Mammary epithelial cell (primary cell): ENCODE measurements at places on chromosomes 1 and 21. TPM values are rescaled to one million over a fixed set of nuclear protein-coding genes. Genes with fewer than 3 reads are reported as not detected.
A peak's percentile ranks its signal among the peaks of the same experiment; 100 is the strongest.

Gene AMY1A
- not detected for total RNA-seq

DNA sequence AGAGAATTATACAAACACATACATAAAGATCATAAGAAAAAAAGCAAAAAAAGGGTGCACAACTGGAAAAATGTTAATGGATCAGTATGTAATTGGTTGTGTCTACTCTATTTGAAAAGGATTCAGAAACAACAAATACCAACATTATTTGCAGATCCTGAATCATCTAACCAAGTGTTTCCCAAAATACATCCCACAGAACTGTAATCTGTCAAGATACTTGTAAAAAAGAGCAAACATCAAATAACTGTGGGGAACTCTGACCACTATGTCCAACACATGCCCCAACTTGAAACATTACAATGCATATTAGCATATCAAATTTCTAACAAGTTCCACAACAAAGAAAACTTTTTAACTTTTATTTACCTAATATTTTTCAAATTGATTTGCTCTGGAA is 22.6 kb downstream of the ANKRD13C start:
- DNase-seq: peak; percentile 72

GRCh38 chr1:54653036-54653435 is 11.4 kb downstream of the MROH7 start:
- no peak for DNase-seq

Gene OR2T29
- total RNA-seq: not detected in 2 replicates
